ENCODE measurements at places on chromosomes 12 and 14.

DNA sequence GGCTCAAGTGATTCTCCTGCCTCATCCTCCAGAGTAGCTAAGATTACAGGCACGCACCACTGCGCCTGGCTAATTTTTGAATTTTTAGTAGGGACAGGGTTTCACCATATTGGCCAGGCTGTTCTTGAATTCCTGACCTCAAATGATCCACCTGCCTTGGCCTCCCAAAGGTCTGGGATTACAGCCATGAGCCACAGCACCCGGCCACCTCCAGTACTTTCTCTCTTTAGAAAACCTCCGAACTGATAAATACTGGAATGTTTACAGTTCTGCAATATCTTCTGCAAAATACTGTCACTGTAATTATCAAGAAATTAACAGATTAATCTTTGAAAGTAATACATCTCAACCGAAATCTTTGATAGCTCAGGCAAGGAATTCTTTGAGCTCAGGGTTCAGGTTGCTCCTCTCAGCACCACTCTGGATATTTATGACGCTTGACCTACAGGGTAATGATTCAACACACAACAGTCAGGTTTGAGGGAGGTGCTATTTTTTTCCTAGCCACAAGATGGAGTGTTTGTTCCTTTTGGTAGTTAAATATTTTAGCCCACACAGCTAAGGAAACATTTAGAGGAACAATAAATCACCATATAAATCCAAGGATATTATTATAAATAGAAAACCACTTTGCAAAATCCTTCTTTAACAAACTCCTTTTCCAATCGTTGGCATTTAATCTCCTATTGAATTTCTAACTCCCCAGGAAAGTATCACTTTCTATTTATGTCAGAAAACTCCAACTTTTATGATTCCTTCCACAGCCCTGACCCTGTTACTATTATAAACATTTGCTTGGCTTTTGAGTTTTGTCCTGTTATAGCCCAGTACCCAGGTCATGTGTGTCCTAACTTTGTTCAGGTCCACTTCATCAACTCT, 48.6 kb upstream of the GTF2A1 start:
- no peak for DNase-seq

- DNase-seq = no peak
These were observed 295.0 kb downstream of the GPHN start for GRCh38 chr14:66802962-66803361.

- no peak for DNase-seq
These were observed 19.8 kb upstream of the AQP2 start for GRCh38 chr12:49930515-49931288.

DNA sequence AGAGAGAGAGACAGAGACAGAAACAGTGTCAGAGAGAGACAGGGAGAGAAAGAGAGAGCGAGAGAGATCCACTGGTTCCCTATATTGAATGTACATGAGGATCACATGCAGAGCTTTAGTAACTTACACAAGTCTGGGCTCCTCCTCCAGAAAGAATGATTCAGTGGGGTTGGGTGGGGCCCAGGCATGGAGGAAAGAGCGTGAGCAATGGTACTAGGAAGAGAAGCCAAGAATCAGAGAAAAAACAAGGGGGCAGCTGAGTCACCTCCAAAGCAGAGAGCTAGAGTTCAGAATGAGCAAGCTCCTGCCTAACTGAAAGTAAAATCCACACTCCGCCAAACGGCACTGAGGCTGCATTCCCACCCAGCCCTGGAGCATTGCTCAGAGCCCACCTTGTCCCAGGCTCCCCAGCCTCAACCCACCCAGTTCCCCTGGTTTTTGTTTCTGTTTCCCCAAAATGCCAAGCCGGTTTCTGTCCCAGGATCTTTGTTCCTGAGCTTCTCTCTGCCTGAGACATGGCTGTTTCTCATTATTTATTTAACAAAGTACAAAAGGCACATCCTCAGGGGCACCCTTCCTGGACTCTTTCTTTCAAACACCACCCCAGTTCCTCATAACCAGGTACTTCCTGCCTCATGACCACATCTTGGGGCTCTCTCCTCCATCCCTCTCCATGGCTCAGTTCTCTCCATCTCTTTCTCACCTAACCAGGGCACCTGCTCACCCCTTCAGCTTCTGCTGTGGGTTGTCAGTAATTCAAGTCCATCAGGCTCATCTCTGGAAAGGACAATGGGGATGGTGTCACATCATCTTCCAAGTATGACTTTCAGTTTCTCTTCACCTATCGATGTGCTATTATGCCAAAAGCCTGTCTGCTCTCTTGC, 670.3 kb upstream of the TBX3 start:
- no peak for DNase-seq

- DNase-seq = no peak
These were observed 39.8 kb downstream of the TBK1 start for GRCh38 chr12:64491718-64492117.

GRCh38 chr14:20998674-20999366, at the start of gene SLC39A2:
SLC39A2 (plus strand) TSS chr14:20999293; CDS start chr14:20999447, 154 bp downstream.
- no peak for DNase-seq

DNA sequence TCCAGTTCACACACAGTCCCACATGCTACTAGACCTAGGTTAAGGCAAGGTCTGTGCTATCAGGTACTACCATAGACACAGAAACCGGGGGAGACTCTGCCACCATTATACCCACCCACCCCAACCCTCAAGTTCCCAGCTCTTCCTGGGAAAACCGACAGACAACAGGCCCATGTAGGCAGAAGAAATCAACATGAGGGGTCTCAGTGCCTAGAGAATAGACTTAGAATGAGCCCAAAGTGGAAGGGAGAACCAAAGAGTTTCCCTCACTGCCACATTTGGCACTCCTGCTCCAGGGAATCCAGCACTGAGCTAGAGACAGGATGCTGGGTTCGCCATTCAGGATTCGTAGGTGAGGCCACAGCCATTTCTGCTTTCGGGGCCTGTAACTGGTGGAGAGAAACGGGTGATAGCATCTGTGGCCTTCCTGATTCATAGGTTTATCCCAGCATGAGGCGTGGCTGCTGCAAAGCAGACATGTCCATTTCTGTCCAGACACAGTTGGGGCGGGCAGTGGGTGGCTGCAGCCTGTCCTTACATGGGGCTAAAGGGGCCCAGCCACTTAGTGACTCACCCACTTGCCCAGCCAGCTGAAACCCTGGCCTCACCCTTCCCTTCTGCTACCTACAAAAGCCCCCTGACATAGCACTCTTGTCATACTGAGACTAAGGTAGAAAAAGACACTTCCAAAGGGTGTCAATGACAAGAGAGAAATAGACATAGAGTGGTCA, 69.4 kb downstream of the IRF2BPL start:
- DNase-seq = no peak

DNA sequence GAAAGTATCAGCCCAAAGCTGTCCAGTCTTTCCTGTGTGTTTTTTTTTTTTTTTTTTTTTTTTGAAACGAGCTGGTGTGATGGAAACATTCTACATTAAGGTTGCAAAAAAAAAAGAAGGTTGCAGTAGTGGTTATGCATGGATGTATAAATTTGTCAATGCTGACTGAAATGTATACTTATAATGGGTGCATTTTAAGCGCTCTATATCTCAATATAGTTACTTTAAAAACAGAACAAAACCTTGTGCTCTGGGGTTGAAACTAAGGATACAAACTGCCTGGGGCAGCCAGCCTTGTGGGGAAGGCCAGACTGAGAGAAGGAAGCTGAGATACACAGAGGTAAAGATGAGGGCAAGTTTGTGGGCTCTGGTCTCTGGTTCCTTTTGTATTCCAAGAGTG, 87.3 kb upstream of the RMST start:
- DNase-seq = no peak

- no peak for DNase-seq
These were observed 31.1 kb downstream of the INTS13 start for GRCh38 chr12:26906704-26907103.

- no peak for DNase-seq
These were observed at the start of gene GSC for GRCh38 chr14:94769391-94770250. GSC (minus strand) TSS chr14:94770113; CDS start chr14:94770015, 98 bp downstream.

DNA sequence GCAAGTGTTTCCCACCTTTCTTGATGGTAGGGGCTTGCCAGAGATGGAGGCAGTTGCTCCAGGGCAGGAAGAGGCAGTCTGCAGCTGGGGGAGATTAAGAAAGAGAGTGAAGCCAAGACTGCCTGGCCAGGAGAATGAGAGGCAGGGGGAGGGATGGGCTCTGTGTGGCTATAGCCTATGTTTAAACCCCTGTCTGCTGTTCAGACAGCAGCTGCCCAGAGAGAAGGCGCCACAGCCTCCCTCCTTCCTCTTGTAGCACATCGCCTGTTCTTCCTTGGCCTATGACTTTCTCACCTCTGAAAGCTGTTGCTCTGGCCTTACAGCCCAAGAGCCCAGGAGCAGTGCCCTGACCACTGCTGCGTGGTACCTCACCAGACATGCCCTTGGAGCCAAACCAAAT, 61.7 kb downstream of the EMP1 start:
- no peak for DNase-seq

GRCh38 chr12:25797386-25797785, 161.1 kb upstream of the RASSF8 start:
- no peak for DNase-seq

DNA sequence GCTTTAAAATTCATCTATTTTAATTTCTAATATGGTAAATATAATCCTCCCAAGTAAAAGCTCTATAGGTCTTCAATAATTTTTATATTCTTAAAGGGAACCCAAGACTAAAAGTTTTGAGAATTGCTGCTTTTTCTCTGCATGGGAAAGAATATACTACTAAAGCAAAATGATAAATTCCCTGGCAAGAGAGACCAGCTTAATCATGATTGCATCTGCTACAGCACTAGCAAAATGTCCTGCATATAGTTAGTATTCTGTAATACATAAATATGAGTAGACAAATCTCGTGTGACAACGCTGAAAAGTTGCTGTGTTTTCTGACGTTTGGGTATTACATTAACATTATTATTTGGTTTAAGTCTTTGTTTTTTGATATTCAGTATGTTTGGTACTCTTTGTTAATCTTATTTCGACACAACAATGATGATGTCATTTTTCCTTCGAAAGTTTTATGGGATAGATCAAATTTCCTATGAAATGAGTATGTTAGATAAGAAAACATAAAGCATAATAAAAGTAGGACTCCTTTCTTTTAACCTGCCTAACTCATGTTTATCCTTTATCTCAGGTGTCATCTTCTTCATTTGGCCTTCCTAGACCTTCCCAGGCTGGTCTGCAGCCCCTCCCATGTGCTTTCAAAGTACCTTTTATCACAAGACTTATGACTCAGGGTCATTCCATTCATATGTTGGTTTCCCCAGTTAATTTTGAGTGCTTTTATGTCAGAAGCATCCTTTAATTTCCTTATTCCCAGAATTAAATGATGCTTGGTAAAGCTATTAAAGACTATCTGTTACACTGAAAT, 321.9 kb downstream of the RAD51B start:
- DNase-seq = no peak

- no peak for DNase-seq
These were observed 210.4 kb downstream of the CHST11 start for GRCh38 chr12:104667139-104667538.

DNA sequence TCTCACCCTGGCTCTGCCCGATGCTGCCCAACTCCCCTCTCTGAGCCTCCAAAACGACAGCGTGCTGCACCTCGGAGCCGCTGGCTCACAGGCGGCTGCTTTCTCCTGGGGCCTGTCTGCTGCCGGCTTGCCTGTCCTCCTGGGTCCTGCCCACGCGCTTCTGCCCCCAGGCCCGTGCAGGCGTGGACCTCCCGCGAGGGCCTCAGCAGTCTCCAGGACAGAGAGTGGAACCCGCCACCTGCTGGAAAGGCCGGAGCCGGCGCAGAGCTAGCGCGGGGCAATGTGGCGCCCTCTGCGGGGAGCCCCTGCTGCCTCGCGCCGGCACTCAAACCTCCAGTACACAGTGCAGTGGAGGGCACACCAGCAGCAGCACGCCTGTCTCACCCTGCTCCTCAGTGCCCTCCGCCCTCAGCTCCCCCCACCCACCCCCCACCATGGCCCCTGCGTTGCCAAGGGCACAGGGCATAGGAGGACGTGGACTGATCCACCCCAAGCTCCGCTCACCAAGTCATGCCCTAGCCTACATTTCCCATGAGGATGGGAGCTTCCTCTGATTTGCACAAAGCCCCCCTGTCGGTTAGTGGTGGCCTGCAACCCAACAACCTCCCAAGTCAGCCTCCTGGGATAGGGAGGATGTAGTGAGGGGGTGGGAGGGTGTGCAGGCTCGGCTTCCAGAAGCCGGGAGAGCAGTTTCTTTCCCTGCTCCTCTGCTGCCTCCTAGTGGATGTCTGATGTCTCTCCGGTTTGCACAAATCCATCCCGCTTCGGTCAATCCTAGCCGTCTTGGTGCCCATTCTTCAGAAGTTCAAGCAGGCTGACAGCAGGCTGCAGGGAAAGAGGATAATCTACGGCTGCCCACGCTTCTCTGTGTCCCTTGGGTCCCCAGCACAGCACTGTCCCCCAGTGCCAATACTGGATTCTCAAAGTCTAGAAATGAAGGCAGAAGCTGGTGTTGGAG, 25.2 kb downstream of the KRT8 start:
- peak; percentile 78 for DNase-seq
